ENCODE measurements at places on chromosomes 6 and 20.

GRCh38 chr6:106145144-106145543, 59.0 kb downstream of the PRDM1 start:
- no peak for DNase-seq

- DNase-seq, result no peak
Measured at GRCh38 chr6:128443553-128443952, 76.8 kb downstream of the PTPRK start.

DNA sequence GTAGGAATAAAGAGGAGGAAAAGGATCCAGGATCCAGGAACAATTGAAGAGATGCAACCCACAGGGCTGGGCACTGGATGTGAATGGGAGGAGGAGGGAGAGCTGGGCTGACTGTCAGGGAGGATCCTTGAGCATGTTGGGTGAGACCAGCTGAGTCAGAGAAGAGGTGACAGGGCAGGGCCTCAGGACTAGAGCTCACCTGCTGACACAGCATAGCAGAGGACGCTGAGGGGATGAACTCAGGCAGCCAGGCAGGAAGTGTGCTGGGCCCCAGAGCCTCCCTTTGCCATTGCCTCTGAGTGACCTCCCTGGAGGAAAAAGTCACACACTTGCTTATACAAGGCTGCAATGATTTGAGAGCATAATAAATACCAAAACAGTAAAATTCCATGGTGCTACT, 72.3 kb downstream of the ZNF133 start:
- no peak for DNase-seq

GRCh38 chr6:158185729-158186456, 17.7 kb downstream of the GTF2H5 start:
- DNase-seq, result no peak

- no peak for DNase-seq
Measured at GRCh38 chr6:147142684-147143245, 61.5 kb upstream of the STXBP5 start.
